ENCODE measurements at places on chromosomes 11 and 22.

GRCh38 chr11:13009921-13010748, 1.0 kb downstream of the RASSF10 start:
- H3K27ac ChIP-seq: no peak overlapping the region
- DNase-seq: no peak
- H3K36me3 ChIP-seq: no peaks in the 10 kb centered on the region
- H3K4me3 ChIP-seq: no peak overlapping the region

GRCh38 chr11:117833401-117833891, 8.9 kb upstream of the FXYD2 start:
- H3K4me3 ChIP-seq: no peak overlapping the region
- DNase-seq: no peak
- peak overlapping the region; percentile 49 for H3K27ac ChIP-seq
- peaks cover 39% of the 10 kb centered on the region for H3K4me1 ChIP-seq

GRCh38 chr11:8531312-8531711, 62.7 kb downstream of the STK33 start:
- no peak overlapping the region for H3K4me3 ChIP-seq
- no peaks in the 10 kb centered on the region for H3K4me1 ChIP-seq
- peaks cover 13% of the 10 kb centered on the region for H3K27me3 ChIP-seq
- H3K36me3 ChIP-seq: no peaks in the 10 kb centered on the region

DNA sequence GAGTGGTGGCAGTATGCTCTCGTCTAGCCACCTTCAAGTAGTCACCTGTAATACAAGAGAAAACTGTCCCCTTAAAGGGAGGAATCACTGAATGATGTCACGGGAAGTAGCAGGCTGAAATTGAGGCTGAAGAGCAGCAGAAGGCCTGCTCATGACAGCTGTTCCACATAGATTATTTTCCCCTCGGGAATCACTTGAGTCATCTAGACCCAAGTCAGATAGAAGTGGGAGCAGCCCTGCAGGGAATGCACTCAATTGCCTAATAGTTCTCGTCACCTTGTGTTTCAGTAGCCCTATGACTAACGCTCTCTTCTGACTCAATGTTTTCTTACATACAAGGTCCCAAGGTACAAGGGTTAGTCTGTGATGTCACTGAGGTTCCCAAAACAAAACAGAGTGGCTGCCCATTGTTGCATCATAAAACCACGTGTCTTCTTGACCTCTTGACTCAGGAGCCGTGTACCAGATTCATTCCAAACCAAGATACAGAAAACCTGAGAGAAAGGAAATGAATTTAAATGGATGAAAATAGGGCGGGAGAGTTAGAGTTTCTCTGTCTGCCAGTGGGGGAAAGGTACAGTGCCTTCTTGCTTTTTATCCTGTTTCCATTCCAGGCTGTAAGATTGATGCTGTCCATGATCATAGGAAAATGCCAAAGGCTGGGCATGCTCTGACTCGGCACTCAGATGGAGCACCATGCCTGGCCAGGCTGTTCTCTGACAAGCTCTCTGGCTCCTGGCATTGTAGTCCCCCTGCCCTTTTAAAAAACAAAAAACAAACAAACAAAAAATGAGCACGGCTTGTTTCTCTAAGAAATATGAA, 21.6 kb upstream of the C11orf96 start:
- no peaks in the 10 kb centered on the region for H3K27me3 ChIP-seq
- peaks cover 11% of the 10 kb centered on the region for H3K36me3 ChIP-seq
- H3K4me1 ChIP-seq: peaks cover 3% of the 10 kb centered on the region
- DNase-seq: no peak
- H3K4me3 ChIP-seq: no peak overlapping the region

- H3K4me1 ChIP-seq: peaks cover 15% of the 10 kb centered on the region
- peaks cover 63% of the 10 kb centered on the region for H3K36me3 ChIP-seq
- H3K27ac ChIP-seq: peak overlapping the region; percentile 57
- DNase-seq: no peak
These were observed 19.8 kb downstream of the FAM118A start for GRCh38 chr22:45329530-45329936.

DNA sequence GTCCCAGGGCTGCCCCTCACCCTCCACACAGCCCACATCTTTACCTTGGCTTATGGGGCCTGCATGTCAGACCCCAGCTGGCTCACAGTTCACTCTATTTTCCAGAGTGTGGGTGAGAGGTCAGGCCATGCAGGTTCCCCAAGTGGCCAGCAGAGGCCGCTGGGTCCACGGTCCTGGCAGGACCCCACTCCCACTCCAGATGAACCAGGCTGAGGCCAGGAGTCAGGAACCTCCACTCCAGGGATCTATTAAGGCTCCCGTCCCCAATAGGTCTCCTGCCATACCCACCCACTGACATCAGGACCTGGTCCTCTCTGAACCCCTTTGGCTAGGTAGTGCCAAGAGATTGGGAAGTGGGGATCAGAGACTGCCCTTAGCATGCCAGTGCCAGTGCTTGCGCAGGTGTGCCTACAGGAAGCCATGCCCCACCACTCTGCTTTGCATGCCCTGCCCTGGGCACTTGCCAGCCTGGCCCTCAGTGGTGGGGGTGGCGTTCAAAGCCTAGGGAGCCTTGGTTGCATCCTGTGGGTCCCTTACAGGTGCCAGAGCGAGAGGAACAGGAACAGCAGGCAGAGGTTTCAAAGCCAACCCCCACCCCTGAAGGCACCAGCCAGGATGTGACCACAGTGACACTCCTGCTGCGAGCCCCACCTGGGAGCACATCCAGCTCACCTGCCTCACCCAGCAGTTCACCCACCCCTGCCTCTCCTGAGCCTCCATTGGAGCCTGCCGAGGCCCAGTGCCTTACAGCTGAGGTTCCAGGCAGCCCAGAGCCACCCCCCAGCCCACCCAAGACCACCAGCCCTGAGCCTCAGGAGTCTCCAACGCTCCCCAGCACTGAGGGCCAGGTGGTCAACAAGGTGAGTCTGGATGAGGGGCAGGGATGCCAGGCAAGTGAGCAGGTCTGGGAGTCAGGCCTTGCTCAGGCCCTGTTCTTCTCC, 8.3 kb downstream of the SMTN start:
- no peak for DNase-seq
- H3K27me3 ChIP-seq: no peaks in the 10 kb centered on the region
- H3K36me3 ChIP-seq: peaks cover 5% of the 10 kb centered on the region
- no peak overlapping the region for H3K27ac ChIP-seq

- DNase-seq: no peak
- no peak overlapping the region for H3K27ac ChIP-seq
- H3K36me3 ChIP-seq: no peaks in the 10 kb centered on the region
- no peaks in the 10 kb centered on the region for H3K27me3 ChIP-seq
- H3K4me1 ChIP-seq: no peaks in the 10 kb centered on the region
- no peak overlapping the region for H3K4me3 ChIP-seq
These were observed 41.8 kb downstream of the MACROD1 start for GRCh38 chr11:64124147-64124546.

DNA sequence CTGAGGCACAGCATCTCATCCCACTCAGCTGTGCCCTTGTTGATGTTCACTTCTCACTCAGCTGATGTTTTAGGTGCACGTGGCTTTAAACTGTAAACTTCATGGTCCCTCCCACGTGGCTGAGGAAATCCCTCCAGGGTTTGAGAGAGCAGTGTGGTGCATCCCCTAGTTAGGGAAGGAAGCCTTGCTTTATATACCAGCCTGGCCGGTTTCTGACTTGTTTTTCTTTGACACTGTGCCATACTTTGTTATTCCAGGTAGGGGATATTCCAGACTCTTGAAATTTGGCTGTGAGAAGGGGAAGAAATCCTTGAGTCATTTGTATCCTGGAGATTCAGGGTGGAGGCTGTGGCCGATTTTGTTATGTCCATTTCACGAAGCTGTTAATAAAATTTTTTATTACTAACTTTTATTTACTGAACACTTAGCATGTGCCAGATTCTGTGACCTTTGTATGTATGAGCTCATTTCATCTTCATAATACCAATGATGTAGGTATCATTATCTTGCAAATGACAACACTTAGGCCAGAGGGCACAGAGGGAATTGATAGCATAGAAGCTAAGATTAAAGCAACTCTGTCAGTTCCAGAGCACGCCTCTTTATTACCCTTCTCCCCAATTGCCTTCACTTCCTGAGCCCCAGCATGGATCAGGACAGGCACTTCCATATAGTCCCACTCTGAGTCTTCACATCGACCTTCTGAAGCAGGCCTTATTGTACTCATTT, 116.6 kb downstream of the NAV2 start:
- H3K4me1 ChIP-seq: no peaks in the 10 kb centered on the region
- DNase-seq: no peak
- H3K4me3 ChIP-seq: no peak overlapping the region
- no peaks in the 10 kb centered on the region for H3K27me3 ChIP-seq

DNA sequence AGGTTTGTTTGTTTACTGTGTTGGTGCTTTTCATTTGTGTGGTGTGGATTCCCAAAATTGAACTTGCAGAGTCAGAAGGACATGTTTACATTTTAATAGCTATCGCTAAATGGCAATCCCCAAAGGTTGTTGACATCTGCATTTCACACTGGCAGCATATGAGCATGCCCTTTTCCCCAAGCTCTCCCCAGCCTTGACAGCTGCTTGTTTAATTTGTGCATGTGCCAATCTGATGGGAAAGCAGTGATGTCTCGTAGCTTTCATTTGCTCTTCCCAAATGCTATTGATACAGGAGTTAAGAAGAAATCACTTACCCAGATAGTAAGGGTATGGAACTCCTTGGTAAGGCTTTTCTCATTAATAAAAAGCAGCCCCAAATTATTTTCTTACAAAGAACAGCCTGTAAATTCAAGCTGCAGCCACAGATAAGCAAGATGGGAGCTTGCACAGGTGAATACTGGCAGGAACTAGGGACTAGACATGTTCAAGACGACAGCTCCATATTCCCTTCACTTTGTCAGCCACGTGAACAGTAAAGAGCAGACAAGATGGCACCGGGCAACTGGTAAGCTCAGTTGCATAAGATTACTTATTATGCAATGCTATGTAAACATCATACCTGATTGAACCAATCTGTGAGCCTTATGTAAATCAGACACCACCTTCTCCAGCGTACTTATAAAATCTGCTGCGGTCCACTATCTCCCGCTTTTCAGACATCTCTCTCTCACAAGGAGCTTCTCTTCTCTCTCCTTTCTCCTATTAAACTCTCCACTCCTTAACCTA, 87.4 kb downstream of the IGLL5 start:
- H3K27me3 ChIP-seq: peaks cover 39% of the 10 kb centered on the region
- no peaks in the 10 kb centered on the region for H3K36me3 ChIP-seq
- no peak overlapping the region for H3K27ac ChIP-seq
- no peak overlapping the region for H3K4me3 ChIP-seq

GRCh38 chr11:30125456-30125855, 105.4 kb upstream of the FSHB start:
- H3K27ac ChIP-seq: no peak overlapping the region
- H3K4me3 ChIP-seq: no peak overlapping the region
- H3K27me3 ChIP-seq: no peaks in the 10 kb centered on the region
- DNase-seq: no peak
- no peaks in the 10 kb centered on the region for H3K4me1 ChIP-seq
- no peaks in the 10 kb centered on the region for H3K36me3 ChIP-seq

DNA sequence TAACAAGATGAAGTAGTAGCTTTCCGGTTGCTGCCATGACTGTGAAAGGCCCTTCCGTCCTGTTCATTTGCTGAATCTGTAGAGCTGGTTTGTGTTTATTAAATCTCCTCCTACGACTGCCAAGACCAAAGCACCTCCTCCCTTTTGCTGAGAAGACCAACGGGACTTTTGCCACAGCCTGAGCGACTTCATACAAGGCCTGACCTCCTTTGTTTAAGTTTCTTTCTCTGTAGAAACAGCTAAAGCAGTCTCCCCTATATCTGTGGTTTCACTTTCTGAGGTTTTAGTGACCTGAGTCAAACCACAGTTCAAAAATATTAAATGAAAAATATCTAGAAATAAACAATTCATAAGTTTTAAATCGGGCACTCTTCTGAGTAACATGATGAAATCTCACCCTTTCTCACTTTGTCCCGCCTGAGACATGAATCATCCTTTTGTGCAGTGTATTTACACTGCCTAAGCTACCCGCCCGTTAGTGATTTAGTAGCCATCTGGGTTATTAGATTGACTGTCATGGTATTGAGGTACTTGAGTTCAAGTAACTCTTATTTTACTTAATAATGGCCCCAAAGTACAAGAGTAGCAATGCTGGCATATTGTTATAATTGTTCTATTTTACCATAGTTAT, 119.1 kb upstream of the LRRC4C start:
- no peaks in the 10 kb centered on the region for H3K4me1 ChIP-seq
- no peak overlapping the region for H3K27ac ChIP-seq
- no peaks in the 10 kb centered on the region for H3K27me3 ChIP-seq
- H3K4me3 ChIP-seq: no peak overlapping the region
- no peaks in the 10 kb centered on the region for H3K36me3 ChIP-seq

DNA sequence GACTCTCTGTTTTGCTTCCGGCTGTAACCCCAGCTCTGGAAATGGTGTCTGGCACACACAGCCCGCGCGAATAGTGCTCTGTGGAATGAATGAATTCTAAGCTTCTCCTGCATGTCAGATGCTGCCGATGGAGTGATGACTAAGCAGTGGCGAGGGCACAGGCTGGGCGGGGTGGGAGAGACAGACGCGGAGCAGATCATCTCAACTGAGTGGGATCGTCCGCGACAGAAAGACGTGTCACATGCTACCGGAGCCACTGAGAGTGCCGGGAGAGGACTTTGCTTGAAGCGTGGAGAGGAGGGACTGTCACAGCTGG, 334.5 kb downstream of the CTTN start:
- no peak overlapping the region for H3K27ac ChIP-seq
- no peak overlapping the region for H3K4me3 ChIP-seq
- H3K27me3 ChIP-seq: peaks cover 26% of the 10 kb centered on the region
- no peaks in the 10 kb centered on the region for H3K36me3 ChIP-seq

- H3K36me3 ChIP-seq: no peaks in the 10 kb centered on the region
- H3K4me3 ChIP-seq: no peak overlapping the region
- no peak overlapping the region for H3K27ac ChIP-seq
- DNase-seq: no peak
These were observed 16.7 kb downstream of the RIBC2 start for GRCh38 chr22:45429981-45430775.

- H3K4me1 ChIP-seq: no peaks in the 10 kb centered on the region
- H3K27me3 ChIP-seq: peaks cover 10% of the 10 kb centered on the region
- H3K27ac ChIP-seq: no peak overlapping the region
- no peaks in the 10 kb centered on the region for H3K36me3 ChIP-seq
- no peak for DNase-seq
- H3K4me3 ChIP-seq: no peak overlapping the region
These were observed 274.9 kb downstream of the TENM4 start for GRCh38 chr11:79165908-79166307.

DNA sequence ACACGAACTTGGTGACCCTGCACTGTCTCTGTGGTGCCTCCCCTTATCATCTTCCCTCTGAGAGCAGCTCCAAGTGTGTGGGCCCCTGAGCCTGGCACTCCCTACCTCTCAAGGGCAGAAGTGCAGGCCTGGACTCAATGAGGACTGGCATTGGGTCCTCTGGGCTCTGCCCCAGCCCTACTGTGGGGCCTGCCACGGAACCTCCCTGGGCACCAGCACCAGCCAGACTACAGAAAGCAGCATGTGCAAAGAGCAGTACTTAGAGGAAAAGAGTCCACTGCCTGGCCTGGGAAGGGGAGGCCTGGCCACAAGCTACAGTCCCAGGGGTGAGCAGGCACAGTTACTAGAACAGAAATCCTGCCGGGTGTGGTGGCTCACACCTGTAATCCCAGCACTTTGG, 222.5 kb downstream of the DSCAML1 start:
- DNase-seq: no peak
- H3K27me3 ChIP-seq: peaks cover 12% of the 10 kb centered on the region
- H3K27ac ChIP-seq: no peak overlapping the region
